Stimulated activated CD4-positive, alpha-beta T cell treated with anti-CD3 and anti-CD28 coated beads, Interleukin-1b, Interleukin-23, amount 100 ng/mL, for 1 hour (primary cell): ENCODE measurements at places on chromosomes 11 and 22.

GRCh38 chr11:10067629-10068300 is 226.3 kb downstream of the SBF2 start:
- no peak for DNase-seq

- no peak for DNase-seq
Measured at GRCh38 chr11:10197091-10197490, 96.9 kb downstream of the SBF2 start.

- DNase-seq: no peak
Measured at GRCh38 chr22:29732883-29733282, 13.1 kb downstream of the CABP7 start.

GRCh38 chr11:74437441-74438042 is 29.8 kb downstream of the KCNE3 start:
- DNase-seq: no peak

DNA sequence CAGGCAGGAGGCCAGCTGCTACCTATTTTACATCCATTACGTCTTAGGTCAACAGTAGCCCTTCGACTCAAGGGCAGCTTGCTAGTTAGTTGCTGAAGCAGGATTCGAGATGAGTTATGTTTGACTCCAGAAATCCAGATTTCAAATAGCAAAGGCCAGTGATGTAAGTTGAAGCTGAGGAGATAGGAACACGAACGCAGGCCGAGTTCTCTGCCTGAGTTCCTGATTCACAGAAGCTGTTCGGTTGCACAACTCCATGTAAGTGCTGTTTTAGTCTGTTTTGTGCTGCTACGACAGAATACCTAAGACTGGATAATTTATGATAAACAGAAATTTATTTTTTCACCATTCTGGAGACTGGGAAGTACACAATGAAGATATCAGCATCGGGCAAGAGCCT is 111.2 kb downstream of the SLC1A2 start:
- no peak for DNase-seq

GRCh38 chr22:34879001-34879400 is 187.0 kb upstream of the ISX start:
- DNase-seq: no peak

- DNase-seq: peak; percentile 12
Measured at GRCh38 chr22:33018232-33018864, 39.8 kb downstream of the SYN3 start.

DNA sequence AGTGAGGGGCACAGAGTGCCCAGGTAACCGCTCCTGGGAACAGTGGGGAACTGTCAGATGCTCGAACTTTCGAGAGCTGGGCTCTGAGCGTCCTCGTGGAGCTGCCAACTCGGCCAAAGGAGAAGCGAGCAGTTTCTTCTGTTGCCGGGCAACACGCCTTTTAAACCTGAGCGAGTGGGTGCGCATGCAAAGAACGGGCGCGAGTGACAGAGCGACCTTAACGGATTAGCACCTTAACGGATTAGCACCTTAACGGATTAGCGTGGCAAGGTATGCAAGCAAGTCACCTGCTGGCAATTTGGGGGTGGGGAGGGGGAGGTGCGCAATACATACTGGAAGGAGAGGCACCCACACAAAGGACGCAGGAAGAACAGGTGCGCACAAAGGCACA is 61.8 kb upstream of the PRODH start:
- DNase-seq: no peak

GRCh38 chr11:7251487-7251835 is 243 bp upstream of the SYT9 start:
- no peak for DNase-seq

- no peak for DNase-seq
Measured at GRCh38 chr11:126781942-126782341, 218.6 kb downstream of the KIRREL3 start.

- DNase-seq: no peak
Measured at GRCh38 chr22:40263191-40263590, 83.1 kb upstream of the ADSL start.

DNA sequence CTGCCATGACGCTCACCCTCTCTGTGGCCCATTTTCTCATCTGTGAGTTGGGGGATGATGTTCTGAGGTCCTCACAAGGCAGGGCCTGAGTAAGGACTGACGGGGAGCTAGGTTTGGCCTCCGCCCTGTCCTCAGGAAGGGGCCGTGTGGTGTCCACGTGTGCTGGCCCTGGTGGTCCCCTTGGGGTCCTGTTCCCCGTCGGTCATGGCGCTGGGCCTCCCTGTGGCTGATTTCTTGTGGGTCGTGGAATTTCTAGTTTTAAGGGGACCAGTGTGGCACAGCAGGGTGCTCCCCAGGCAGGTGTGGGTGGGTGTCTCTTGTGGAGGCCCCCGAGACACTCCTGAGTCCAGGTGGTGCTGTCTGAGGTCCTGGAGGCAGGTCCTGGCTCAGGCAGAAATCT is 5.9 kb downstream of the LINC01488 start:
- no peak for DNase-seq

DNA sequence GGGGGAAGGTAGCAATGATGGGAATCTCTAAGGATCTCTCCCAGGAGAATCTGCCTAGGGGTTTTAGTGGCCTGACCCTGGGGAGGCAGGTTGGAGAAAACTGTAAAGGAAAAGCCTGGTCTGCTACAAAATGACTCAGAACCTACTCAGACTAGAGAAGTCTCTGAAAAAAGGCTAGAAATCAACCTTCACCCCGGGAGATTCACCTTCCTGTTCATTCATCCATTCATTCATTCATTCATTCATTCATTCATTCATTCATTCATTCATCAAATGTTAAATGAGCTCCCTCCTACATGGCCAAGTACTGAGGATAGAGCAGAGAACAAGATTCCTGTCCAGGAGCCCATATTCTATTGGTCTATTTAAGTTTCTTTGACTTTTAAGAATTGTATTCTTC is 8.9 kb upstream of the ANKK1 start:
- DNase-seq: no peak

DNA sequence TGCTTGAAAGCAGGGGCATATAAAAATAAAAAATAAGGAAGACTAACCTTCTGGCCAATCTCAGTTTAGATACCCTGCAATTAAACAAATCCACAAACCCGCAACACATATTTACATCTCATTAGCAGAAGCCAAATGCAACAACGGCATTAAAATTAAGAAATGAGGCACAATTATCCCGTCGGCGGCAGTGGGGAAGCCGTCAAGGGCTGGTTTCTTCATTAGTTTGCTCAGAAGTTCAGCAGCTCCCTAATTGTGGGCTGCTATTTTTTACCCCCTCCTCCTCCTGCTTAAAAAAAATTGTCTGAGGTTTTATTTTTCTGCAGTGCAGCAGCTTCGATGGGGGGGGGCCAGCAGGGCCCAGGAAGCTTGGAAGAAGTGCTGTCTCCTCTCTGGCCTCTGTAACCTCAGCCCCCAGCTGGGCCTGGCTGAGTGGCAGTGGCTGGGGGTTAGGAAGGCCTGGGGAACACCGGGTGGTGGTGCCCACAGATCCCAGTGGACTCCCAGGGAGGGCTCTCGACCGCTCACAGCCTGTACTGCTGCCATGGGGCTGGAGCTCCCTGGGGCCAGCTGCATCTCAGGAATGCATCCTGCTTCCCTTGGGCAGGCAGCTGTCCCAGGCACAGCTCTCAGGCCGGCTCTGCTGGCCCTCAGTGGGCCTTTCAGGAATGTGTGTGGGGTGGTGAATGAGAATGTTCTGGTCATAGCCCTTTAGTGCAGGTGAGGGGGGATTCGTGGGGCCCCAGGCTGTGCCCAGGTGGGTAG is 148.7 kb upstream of the B3GAT1 start:
- DNase-seq: no peak

DNA sequence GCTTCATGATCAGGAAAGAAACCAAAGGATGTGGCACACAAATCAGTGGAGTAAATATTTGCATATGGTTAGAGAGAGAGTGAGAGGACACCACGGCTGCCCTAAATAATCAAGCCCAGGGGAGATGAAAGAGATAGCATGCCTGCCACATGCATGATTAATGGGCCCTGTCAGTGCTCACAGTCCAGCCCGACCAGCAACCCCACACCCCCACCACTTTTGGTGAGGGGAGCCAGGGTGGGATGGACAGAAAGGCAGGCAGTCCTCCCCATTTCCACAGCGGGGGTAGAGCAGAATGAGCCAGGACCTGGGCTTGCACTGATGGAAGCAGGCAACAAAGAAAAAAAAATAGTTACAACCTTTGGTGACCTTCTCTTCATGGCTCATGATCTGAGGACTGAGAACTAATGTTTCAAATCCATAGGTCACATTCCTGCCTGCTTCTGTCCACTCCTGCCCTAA is 545.0 kb downstream of the ETS1 start:
- no peak for DNase-seq

- DNase-seq: no peak
Measured at GRCh38 chr11:12215181-12215593, 104.8 kb downstream of the MICAL2 start.

GRCh38 chr11:66267379-66268243 is 828 bp upstream of the RAB1B start:
- DNase-seq: peak; percentile 77

DNA sequence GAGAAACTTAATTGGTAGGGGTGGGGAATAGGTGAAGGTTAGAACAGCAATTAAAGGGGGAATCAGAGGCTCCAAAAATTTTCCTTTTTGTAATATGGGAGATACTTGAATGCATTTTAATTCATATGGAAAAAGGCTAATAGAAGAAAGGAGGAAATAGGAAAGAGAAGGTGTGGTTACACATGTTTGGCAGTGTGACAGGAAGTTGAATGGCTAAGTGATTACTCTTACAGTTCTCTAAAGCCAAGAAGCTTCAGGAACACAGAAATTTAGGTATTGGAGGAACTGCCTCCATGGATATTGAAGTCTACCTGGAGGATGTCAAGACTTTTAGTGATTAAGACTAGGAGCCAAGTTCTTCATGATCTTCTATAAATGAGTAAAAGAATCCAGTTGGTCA is 6.3 kb downstream of the NXPE2 start:
- no peak for DNase-seq

DNA sequence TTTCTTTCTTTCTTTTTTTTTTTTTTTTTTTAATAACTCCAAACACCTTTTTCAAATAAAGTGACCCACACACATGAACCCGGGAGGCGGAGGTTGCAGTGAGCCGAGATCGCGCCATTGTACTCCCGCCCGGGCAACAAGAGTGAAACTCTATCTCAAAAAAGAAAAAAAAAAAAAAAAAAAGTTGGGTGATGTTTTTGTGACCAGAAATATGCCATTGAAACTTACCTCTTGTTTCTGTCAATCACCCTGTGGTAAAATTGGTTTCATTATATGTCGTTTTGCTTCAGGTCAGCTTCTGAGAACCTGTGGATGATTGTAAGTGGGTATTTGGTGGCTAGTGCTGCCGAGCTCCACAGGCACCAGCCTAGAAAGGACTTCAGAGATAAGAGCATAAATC is 238.8 kb downstream of the TBC1D22A start:
- DNase-seq: no peak

DNA sequence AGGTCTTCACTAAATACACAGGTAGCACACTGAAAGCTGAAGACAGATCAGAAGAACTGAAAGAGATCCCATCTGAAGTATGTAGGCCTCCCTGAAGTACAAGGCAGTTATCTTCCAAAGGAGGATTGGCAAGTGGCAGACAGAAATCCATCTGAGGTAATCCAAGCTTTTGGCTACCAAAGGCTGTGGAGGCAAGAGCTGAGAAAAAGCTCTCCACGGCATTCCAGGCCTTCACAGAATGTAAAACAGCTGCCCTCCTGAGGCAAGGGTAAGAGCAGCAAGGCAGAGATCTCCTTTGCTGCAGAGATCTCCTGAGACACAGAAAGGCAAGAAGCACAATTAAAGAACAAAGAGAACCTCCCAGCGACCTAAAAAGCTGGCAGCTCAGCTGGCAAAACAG is 19.1 kb downstream of the PIK3C2A start:
- no peak for DNase-seq

DNA sequence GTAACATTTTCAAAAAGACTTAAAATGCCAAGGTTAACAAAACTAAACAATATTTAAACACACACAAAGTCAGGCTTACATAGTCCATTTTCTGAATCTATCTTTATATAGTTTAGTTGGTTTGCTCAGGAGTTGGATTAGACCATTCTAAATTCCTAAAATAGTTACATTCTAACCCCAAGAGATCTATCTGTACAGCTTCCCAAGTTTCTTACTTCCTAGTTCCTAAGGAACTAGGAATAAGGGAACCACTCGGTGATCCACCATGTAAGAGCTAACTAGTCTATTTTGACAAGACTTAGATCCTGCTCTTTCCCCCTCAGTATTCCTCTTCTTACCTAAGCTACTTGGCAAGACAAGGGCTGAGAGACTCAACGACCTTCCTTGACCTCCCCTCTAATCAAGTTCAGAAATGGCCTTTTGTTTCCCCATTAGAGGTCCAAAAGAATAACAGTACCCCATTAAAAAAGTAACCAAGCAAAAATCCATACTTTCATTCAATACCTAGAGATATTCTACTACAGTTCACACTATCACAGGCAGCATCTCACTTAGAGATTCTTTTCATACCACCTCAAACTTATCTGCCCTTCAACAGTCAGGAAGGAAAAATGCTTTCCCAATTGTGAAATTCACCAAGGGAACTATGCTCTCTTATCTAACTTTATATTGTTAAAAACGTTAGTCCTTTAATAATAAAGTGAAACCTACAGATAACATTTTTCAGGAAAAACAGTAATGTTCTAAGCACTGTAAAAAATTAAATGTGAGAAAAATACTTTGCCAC is 253.1 kb downstream of the TTC28 start:
- DNase-seq: no peak

DNA sequence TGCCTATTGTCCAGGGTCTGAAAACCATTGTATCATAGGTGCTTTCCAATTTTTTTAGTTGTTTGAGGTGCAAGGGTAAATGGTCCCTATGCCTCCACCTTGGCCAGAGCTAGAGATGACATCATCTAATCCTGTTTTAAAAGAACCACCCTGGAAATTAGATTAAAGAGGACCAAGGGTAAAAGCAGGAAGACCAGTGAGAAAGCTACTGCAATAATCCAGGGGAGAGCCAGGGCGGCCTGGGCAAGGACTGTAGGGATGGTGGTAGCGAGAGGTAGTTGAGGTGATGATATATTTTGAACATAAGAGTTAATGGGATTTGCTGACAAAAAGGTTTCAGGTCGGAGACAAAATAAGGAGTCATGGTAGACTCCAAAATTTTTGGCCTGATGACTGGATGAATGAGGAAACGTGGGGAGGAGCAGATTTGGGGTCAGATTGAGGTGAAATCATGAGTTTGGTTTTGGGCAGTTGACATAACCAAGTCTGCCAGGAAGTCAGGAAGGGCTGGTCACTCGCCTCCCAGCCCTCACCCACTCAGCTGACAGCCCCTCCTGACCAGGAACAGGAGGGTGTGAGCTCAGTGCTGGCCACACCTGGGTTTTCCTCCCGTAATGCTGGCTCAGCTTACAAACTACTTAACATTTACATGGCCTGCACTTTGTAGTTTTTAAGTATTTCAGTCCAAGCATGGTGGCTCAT is 23.0 kb downstream of the SCN4B start:
- DNase-seq: no peak

- no peak for DNase-seq
Measured at GRCh38 chr11:118922745-118923627, 2.7 kb downstream of the BCL9L start.

GRCh38 chr11:6419009-6419631 is at the start of gene APBB1:
Gene APBB1, minus strand, starts transcription at chr11:6419094. Its CDS starts 7,747 bp downstream, at chr11:6411347.
- DNase-seq: peak; percentile 35

DNA sequence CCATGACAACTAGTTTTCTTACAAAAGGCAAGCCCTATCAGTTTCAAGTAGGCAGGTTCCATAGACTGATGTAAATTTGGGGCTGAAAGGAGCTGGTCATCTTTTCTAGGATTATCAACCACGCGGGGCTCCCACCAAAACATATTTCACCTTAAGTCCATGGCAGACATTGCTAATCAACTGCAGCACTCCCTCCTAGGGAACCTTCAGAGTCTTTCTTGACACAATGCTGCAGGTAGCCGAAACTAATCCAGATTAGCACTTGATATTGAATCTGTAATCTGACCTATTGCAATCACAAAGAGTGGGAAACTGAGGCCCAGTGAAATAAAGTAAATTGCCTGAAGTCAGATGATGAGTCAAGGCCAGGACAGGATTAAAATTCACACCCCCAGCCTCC is 32.5 kb downstream of the MN1 start:
- no peak for DNase-seq
